Neural crest cell (in vitro differentiated cells): ENCODE measurements at places on chromosomes 4 and X. TPM values are rescaled to one million over a fixed set of nuclear protein-coding genes. Genes with fewer than 3 reads are reported as not detected.

Gene MAGEA10
- total RNA-seq, result not detected in 2 replicates

Gene CPZ
- not detected in 2 replicates for total RNA-seq

GRCh38 chrX:132795181-132795580, 163.2 kb downstream of the HS6ST2 start:
- H3K27me3 ChIP-seq, result no peaks in the 10 kb centered on the region
- H3K4me1 ChIP-seq, result peaks cover 4% of the 10 kb centered on the region
- H3K36me3 ChIP-seq, result no peaks in the 10 kb centered on the region
- no peak overlapping the region for H3K27ac ChIP-seq

Gene NLGN4X
- total RNA-seq, result 57.4 and 57.8 TPM in 2 replicates

Gene SPOCK3
- 0.45 and 0.56 TPM in 2 replicates for total RNA-seq

DNA sequence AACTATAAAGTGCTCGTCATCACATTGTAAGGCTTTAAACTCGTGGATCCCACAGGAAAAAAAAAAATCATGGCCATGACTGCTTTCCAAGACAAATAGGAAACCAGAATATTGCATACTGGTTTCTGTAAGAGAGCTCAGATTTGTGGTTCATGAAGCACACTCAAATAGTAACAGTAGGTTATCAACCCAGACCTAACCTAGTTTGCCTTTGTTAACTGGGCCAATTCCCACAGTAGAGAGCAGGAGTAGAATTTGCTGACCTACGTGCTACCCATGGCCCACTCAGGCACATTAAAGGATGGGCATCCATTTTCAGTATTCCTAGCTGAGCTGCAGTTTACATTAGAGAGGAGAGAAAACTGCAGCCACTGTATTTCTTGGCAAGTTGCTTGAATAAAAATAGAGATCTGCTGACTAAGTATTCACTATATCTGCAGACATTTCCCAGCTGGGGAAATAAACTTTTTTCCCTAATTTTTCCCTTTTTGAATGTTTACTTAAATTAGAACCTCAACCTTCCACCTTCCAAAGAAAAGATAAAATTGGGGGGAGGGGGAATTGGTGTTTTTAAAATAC, 218.5 kb downstream of the SPANXN3 start:
- no peak overlapping the region for H3K27ac ChIP-seq
- H3K4me1 ChIP-seq, result peaks cover 8% of the 10 kb centered on the region
- DNase-seq, result no peak
- no peak overlapping the region for H3K4me3 ChIP-seq
- no peaks in the 10 kb centered on the region for H3K27me3 ChIP-seq

- DNase-seq, result no peak
- no peaks in the 10 kb centered on the region for H3K4me1 ChIP-seq
- no peak overlapping the region for H3K4me3 ChIP-seq
- H3K27ac ChIP-seq, result no peak overlapping the region
Measured at GRCh38 chrX:147832707-147833348, 78.9 kb upstream of the FMR1 start.

Gene RS1
- total RNA-seq, result not detected in 2 replicates

Gene RNF212
- total RNA-seq, result 2.7 and 5.0 TPM in 2 replicates

Gene OTUD6A
- not detected in 2 replicates for total RNA-seq
